Adrenal gland (tissue), 19 donors: ENCODE measurements at places on chromosomes 16 and 17. TPM values are rescaled to one million over a fixed set of nuclear protein-coding genes. Genes with fewer than 3 reads are reported as not detected.

The P4HB gene
- 2,018 TPM for total RNA-seq

The LRRC37A gene
- 0.12 TPM for total RNA-seq

The DHRS7C gene
- not detected for total RNA-seq

The ESRP2 gene
- total RNA-seq, result 0.50 TPM

The FOXN1 gene
- not detected for total RNA-seq

The NAE1 gene
- 51.2 TPM for total RNA-seq

GRCh38 chr17:32323811-32324491, 18.0 kb downstream of the C17orf75 start:
- no peak overlapping the region for H3K4me3 ChIP-seq
- H3K27ac ChIP-seq, result peak overlapping the region; percentile 76
- H3K36me3 ChIP-seq, result no peaks in the 10 kb centered on the region
- no peaks in the 10 kb centered on the region for H3K27me3 ChIP-seq

DNA sequence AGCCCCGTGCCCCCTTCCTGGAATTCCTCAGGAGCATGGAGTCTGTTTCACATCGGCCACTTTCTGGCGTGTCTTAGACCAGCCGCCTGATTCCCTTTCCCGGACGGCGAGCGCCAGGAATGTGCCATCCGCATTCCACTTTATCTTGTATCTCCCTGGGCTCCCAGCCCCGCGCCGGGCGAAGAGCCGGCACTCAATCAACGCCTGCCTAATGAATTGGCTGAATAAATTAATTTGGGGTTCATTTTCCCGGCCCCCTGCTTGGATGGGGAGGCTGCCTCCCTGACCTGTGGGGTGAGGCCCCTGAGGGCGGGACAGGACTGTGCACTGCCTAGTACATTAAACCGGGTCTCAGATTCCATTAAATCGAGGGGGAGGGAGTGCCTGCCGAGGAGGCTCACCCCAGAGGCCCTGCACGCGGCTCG, 282.3 kb upstream of the TNRC6C start:
- H3K27ac ChIP-seq, result no peak overlapping the region
- H3K4me1 ChIP-seq, result no peaks in the 10 kb centered on the region
- H3K36me3 ChIP-seq, result no peaks in the 10 kb centered on the region
- DNase-seq, result no peak
- no peak overlapping the region for H3K4me3 ChIP-seq
- H3K27me3 ChIP-seq, result peaks cover 4% of the 10 kb centered on the region

DNA sequence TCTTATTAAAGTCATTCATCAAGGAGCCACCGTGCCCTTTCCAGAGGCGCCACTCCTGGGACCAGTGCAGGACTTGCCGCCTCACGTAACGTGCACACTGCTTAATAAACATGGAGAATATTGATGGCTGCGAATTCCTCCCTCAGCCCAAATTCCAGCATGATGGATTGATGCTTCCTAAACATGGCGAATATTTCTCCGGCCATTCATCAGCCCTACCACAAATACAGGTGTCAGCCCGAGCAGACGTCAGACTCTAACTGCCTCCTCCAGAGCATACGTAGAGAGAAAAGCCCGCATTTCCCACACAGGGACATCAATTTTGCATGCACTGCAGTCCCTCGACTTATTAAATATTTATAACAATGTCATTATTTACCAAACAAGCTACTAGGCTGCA, 97.0 kb downstream of the USP31 start:
- no peak overlapping the region for H3K27ac ChIP-seq
- no peaks in the 10 kb centered on the region for H3K4me1 ChIP-seq
- no peak for DNase-seq
- no peak overlapping the region for H3K4me3 ChIP-seq

DNA sequence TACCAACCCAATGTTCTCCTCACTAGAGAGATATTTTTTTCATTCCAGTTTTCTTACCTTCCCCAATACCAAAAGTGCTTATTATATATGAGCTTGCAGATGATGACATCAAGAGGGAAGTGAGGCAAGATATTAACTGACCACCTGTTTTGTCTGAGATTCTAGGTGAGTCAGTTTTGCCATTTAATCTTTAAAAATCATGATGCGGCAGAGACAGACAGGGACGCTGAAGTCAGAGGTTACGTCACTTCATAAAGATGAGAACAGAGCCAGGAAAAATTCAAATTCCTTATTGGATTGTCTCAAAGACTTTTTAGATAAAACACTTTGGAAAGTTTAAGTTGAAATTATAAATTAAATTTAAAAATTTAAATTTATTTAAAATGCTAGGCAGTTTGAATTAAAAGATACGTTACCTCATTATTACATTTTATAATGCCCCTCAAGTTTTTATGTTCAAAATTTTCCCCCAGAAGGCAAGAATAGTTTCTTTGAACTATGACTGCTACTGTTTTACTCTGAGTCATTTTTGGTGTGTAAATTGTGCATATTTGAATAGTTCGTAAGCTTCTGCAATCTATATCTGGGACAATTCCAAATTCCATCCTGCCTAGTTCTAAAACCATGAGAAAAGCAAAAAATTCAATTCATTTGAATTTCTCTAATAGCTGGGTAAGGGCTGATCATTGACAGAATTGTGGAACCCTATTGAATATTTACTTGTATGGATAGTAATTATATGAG, 839.6 kb upstream of the GOT2 start:
- H3K27me3 ChIP-seq, result no peaks in the 10 kb centered on the region
- H3K4me1 ChIP-seq, result no peaks in the 10 kb centered on the region
- H3K4me3 ChIP-seq, result no peak overlapping the region
- H3K27ac ChIP-seq, result no peak overlapping the region

GRCh38 chr17:43389046-43389947, 9.5 kb upstream of the ARL4D start:
- H3K27me3 ChIP-seq, result no peaks in the 10 kb centered on the region
- no peaks in the 10 kb centered on the region for H3K36me3 ChIP-seq
- peak overlapping the region; percentile 95 for H3K27ac ChIP-seq
- peak overlapping the region; percentile 28 for H3K4me3 ChIP-seq

GRCh38 chr17:9247401-9247938, 226.2 kb downstream of the NTN1 start:
- H3K27me3 ChIP-seq, result no peaks in the 10 kb centered on the region
- H3K4me1 ChIP-seq, result no peaks in the 10 kb centered on the region
- DNase-seq, result no peak
- H3K4me3 ChIP-seq, result no peak overlapping the region
- no peak overlapping the region for H3K27ac ChIP-seq
- H3K36me3 ChIP-seq, result no peaks in the 10 kb centered on the region

- H3K4me1 ChIP-seq, result peaks cover 18% of the 10 kb centered on the region
- H3K4me3 ChIP-seq, result no peak overlapping the region
- peak; percentile 51 for DNase-seq
Measured at GRCh38 chr17:17300624-17301568, 2.3 kb upstream of the NT5M start.

DNA sequence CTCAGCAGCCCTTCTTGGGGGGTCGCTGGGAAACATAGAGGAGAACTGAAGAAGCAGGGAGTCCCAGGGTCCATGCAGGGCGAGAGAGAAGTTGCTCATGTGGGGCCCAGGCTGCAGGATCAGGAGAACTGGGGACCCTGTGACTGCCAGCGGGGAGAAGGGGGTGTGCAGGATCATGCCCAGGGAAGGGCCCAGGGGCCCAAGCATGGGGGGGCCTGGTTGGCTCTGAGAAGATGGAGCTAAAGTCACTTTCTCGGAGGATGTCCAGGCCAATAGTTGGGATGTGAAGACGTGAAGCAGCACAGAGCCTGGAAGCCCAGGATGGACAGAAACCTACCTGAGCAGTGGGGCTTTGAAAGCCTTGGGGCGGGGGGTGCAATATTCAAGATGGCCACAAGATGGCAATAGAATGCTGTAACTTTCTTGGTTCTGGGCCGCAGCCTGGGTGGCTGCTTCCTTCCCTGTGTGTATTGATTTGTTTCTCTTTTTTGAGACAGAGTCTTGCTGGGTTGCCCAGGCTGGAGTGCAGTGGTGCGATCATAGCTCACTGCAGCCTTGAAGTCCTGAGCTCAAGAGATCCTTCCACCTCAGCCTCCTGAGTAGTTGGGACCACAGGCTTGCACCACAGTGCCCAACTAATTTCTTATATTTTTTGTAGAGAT, 3.4 kb downstream of the STH start:
- no peaks in the 10 kb centered on the region for H3K36me3 ChIP-seq
- H3K4me3 ChIP-seq, result no peak overlapping the region
- no peak overlapping the region for H3K27ac ChIP-seq
- peaks cover 14% of the 10 kb centered on the region for H3K4me1 ChIP-seq

DNA sequence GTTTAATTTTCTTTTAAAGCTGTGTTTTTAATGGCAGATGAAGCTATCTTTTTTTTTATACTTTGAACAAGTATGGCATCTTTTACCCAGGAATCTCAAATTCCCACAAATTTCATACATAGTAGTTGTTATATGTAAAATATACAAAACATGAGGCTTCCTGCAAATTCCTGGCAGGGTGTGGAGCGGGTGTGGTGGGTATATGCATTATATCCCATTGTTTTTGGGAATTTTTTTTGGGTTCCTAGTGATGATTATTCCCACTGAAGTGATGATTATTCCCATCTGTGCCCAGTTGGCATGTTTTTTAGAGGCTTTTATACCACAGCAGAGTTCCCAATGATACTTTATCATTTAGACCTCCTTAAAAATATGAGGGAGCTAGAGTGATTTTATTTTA, 320.4 kb downstream of the ZFHX3 start:
- H3K4me3 ChIP-seq, result no peak overlapping the region
- no peaks in the 10 kb centered on the region for H3K4me1 ChIP-seq
- DNase-seq, result no peak
- H3K27ac ChIP-seq, result no peak overlapping the region
- H3K27me3 ChIP-seq, result no peaks in the 10 kb centered on the region

- no peak for DNase-seq
- H3K36me3 ChIP-seq, result no peaks in the 10 kb centered on the region
- H3K27ac ChIP-seq, result no peak overlapping the region
- peaks cover 26% of the 10 kb centered on the region for H3K4me1 ChIP-seq
- H3K4me3 ChIP-seq, result no peak overlapping the region
- H3K27me3 ChIP-seq, result no peaks in the 10 kb centered on the region
Measured at GRCh38 chr17:75110234-75110937, 617 bp downstream of the ARMC7 start.

DNA sequence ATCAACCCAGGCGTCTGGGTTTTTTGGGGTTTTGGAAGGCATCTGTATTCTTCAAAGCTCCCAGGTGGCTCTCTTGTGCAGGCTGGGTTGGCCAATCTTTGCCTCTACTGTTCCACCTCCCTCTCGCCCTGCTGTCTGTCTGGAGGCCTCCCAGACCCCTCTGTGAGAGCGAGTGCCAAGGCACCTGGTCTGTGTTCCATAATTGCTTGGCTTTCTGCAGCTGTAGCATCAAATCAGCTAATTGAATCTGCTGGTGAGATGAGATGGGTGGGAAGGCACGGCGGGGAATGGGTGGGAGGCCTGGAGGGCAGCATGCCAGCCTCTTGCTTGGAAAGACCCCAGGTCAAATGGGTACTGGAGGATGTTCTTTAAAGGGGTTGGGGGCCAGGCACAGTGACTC, 52.5 kb upstream of the CLEC19A start:
- no peaks in the 10 kb centered on the region for H3K4me1 ChIP-seq
- no peak overlapping the region for H3K4me3 ChIP-seq
- H3K27ac ChIP-seq, result no peak overlapping the region
- no peak for DNase-seq

DNA sequence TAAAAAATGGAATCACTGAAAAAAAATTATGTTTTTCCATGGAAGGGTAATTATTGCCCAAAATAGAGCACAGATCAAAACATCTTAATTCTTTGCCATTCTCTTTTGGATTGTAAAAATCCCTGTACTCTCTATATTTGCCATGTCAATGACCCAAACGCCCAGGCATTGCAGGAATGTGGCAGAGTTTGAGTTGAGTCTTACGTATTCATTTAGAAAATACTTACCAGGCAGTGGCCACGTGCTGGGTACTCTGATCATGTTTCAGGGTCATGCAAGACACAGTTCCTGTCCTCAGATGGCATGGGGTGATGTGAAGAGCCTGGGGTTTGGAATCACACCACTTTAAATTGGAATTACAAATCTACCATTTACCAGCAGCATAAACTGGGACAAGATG, 267.7 kb downstream of the ABCC12 start:
- H3K4me3 ChIP-seq, result no peak overlapping the region
- H3K4me1 ChIP-seq, result no peaks in the 10 kb centered on the region
- no peak for DNase-seq
- no peak overlapping the region for H3K27ac ChIP-seq
- no peaks in the 10 kb centered on the region for H3K27me3 ChIP-seq
- H3K36me3 ChIP-seq, result no peaks in the 10 kb centered on the region

DNA sequence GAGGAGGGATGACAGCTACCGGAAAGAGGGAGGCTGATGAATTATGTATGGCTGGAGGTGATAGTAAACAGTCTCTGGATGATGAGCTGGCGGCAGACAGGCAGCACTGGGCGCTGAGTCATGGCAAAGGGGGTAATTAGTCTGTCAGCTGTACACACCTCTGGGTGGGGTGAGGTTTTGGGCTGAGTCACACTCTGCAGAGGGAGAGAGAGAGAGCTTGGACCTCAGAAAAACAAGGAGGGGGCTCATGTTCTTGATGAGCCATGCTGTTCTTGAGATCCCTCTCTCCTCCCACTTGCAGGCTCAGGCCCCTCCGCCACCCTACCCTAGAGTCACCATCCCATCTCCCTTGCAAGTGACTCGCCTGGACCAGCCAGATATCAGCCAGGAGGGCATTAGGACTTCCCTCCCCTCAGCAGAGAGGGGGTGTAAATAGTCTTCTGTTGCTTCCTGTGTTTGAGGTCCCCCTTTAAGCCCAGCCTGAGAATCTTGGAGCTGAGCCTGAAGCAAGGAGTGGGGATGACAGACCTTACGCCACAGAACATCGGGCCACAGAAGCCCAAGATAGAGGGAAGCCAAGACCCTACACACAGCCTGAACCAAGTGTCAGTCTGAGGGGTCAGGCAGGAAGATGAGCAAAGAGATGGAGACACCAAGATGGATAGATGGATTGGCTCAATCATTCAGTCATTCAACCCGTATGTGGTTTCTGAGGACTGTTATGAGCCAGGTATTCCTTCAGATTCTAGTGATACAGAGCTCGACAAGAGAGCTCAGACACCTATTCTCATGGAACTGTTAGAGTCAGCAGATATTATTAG, 383.2 kb upstream of the CCL2 start:
- H3K4me1 ChIP-seq, result no peaks in the 10 kb centered on the region
- DNase-seq, result no peak
- H3K4me3 ChIP-seq, result no peak overlapping the region
- H3K36me3 ChIP-seq, result no peaks in the 10 kb centered on the region
- H3K27ac ChIP-seq, result no peak overlapping the region

- H3K4me1 ChIP-seq, result peaks cover 10% of the 10 kb centered on the region
- no peaks in the 10 kb centered on the region for H3K36me3 ChIP-seq
- peak overlapping the region; percentile 96 for H3K27ac ChIP-seq
- H3K27me3 ChIP-seq, result no peaks in the 10 kb centered on the region
- DNase-seq, result no peak
Measured at GRCh38 chr17:1629504-1630310, 1.1 kb upstream of the SLC43A2 start.
